ENCODE measurements at places on chromosomes 11 and 22.
A peak's percentile ranks its signal among the peaks of the same experiment; 100 is the strongest.

DNA sequence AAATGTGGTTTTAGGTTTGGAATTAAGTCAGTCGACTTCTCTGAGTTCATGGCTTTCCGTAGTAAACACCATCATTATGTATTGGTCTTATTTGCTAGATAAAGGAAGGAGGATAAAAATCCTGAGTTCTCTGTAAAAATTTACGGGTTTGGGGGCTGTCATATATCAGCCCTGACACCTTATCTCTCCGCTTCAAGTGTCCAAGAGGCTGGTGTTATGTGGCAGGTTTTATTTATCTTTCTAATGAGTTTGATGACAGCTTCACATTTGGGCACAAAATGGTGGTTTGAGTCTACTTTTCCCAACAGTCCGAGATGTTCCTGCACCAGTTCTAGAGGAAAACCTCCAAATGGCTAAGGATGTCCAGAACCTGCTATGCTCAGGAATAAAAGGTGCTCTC is 67.3 kb upstream of the VSTM5 start:
- no peak for DNase-seq

- DNase-seq = no peak
Observed at GRCh38 chr22:19057539-19057938, 64.7 kb downstream of the DGCR2 start.

DNA sequence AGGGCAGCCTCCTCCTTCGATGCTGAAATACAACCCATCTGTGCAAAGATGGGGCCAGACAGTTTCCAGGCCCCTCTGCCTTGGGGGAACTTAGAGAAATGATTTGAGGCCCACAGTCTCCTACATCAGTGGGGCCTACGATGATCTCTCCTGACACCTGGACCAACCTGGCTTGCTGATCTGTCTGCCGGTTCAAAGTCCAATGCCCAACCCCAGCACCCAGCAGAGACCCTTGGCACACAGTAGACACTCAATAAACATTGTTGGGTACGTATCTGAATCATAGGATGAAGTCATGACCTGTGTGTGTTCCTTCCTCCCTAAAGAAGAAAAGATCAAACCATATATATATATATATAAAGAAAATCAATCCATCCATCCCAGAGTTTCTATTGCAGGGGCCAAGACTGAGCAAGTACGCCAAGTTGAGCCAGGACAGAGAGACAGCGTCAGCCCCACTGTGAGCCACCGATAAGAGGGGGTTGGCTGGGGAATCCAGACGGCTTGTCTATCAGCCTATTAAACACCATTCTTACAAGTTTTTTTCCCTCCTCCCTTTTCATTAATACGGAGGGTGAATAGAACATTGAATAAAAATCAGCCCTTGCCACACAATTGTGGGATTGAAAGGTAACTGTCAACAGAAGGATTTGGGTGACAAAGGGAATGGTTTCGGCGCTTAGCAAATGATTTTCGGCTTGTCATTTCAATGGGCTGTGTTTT is 244.1 kb downstream of the MN1 start:
- DNase-seq = no peak

DNA sequence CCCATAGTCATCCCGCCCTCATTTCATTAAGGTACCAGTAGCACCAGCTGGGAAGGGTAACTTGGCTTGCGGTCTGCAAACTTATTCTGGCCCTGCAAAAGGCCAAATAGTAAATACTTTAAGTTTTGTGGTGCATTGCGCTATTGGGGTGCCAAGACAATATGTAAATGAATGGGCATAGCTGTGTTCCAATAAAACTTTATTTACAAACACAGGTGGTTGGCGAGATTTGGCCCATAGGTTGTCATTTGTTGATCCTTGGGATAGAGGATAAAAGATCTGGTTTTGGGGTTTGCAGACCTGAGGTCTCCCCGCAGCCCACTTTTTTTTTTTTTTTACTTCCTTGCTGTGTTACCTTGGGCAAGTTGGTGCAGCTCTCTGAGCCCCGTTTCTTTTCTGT is 127.4 kb downstream of the MIAT start:
- no peak for DNase-seq

DNA sequence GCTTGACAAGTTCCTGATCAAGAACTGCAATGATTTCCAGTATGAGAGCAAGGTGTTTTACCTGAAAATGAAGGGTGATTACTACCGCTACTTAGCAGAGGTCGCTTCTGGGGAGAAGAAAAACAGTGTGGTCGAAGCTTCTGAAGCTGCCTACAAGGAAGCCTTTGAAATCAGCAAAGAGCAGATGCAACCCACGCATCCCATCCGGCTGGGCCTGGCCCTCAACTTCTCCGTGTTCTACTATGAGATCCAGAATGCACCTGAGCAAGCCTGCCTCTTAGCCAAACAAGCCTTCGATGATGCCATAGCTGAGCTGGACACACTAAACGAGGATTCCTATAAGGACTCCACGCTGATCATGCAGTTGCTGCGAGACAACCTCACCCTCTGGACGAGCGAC is 12.0 kb downstream of the YWHAH start:
- no peak for DNase-seq

GRCh38 chr11:77515483-77515882 is 41.6 kb upstream of the PAK1 start:
- no peak for DNase-seq

- no peak for DNase-seq
Observed at GRCh38 chr11:2267851-2268728, 2.3 kb downstream of the ASCL2 start.

GRCh38 chr11:67267188-67268080 is 1.2 kb downstream of the GRK2 start:
- no peak for DNase-seq

- no peak for DNase-seq
Observed at GRCh38 chr11:90355200-90355599, 132.4 kb upstream of the CHORDC1 start.

- peak; percentile 15 for DNase-seq
Observed at GRCh38 chr11:112961146-112961668, at the start of gene NCAM1. TSS of gene NCAM1 (plus strand) at chr11:112961420.

DNA sequence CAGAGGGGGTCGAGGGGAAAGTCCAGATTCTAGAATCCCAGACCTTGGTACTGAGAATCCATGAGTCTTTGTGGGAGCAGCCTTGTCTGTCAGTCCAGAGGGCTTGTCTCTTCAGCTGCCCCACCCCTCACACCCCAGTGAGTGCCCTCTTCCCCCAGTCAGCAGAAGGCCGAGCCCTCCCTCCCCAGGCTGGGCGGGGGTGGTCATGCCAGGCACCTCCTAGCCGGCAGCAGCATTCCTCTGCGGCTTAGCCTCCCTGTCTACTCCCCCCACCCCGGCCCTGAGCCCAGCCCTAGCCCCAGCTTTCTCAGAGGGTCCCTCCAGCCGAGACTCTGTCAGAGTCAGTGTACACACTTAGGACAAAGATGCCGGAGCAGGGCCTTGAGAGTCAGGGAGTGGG is 4.6 kb downstream of the SOX10 start:
- DNase-seq = no peak

DNA sequence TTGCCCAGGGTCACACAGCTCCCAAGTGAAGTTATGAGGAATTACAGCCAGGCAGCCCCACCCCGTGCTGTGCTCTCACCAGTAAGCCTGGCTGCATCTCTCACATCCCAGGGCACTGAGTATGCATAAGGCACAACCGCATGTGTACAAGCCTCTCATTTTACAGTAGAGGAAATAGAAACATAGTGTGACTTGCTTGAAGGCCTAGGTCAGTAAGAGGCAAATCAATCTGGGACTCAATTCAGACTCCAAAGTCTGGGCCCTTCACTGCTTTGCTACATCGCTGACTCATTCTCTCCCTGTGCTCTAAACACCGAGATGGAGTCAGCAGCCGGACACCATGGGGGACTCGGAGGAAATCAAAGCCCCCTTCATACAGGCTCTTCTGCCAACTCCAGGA is 7.9 kb downstream of the ABTB2 start:
- DNase-seq = no peak

- DNase-seq = peak; percentile 42
Observed at GRCh38 chr11:120172054-120172911, 34.4 kb upstream of the TRIM29 start.

DNA sequence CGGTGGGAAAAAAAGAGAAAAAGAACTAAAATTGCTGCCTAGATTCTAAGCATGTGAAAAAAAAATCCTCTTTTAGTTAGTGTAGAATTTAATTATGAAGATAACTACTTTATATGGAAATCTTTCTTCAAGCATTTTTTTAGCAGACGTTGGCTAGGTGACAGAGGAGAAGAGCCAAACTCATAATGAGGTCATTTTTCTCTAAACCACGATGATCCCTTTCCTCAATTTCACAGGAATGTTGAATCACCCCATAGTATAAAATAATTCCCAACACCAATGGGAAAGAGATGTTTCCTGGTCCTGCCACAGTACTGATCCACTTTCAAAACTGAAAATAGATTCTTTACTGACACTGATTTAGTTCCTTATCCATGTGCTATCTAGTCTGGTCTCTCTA is 319.8 kb downstream of the DLG2 start:
- no peak for DNase-seq

DNA sequence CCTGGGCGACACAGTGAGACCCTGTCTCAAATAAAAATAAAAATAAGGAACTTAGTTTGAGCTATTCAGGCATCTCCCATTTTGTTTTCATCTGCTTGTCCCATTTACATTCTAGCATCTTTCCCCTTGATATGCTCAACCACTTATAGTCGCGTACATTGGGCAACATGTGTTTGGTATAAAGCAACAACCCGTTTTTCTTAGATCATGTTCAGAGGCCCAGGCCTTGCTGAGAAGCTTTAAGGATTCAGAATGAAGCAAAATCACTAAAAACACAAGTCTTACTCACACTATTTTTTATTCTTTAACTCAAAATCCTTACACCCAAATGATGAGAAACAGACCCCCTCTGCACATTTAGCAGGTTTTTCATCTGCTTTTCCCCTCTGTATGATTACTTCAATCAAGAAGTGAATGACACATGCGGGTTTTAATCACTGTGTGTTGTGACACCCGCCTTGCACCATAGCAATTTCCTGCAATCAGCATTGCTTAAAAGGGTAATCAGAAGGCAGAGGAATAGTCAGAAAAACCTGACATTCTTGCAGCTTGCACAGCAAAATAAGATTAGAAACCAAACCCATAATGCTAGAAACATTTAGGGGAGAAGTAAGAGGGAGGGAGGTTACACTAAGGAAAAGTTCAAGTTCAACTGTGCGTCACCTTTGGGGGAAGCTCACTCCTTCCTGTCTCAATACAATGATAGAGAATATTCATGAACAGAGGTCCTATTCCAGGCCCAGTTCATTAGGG is 25.9 kb downstream of the ALG9 start:
- DNase-seq = no peak

DNA sequence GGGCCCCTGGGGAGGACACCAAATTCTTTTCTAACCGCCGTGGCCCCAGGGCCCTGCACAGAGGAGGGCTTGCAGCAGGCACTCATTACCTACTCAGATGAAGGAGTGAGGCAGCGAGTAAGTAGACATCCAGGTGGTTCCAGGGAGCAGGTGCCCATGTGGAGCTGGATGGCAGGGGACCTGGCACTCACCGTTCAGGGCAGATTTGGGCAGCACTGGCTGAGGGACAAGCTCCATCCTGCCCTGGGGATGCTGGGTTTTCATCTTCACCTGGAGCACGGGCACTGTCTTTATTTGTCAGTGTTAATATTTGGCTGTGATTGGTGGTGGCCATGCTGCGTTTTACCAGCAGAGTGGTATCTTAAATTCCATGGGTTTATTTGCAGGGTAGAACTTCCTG is 1182.7 kb downstream of the BRD1 start:
- no peak for DNase-seq

DNA sequence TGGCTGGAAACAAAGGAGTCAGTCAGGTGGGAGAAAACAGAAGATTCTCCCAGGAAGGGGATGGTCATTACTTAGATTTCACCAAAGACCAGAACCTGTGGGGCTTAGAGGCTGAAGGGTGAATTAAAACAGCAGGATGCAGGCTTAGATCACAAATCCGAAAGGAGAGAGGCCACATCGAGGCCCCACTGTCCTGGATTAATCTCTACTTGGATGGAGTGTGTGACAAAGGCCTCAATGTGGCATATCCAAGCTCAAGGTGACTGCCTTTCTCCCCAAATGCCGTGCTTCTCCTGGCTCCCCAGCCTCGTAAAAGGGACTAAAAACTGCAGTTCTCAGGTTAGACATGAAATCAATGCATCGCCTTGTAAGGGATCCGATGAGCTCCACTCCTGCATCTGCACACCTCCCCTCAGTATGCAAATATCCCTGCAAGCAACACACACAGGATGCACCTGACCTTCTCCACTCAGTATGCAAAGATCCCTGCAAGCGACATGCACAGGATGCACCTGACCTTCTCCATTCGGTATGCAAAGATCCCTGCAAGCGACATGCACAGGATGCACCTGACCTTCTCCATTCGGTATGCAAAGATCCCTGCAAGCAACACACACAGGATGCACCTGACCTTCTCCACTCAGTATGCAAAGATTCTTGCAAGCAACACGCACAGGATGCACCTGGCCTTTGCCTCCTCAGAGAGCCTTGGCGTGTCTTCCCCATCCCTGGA is 447.4 kb downstream of the BRD1 start:
- DNase-seq = no peak

DNA sequence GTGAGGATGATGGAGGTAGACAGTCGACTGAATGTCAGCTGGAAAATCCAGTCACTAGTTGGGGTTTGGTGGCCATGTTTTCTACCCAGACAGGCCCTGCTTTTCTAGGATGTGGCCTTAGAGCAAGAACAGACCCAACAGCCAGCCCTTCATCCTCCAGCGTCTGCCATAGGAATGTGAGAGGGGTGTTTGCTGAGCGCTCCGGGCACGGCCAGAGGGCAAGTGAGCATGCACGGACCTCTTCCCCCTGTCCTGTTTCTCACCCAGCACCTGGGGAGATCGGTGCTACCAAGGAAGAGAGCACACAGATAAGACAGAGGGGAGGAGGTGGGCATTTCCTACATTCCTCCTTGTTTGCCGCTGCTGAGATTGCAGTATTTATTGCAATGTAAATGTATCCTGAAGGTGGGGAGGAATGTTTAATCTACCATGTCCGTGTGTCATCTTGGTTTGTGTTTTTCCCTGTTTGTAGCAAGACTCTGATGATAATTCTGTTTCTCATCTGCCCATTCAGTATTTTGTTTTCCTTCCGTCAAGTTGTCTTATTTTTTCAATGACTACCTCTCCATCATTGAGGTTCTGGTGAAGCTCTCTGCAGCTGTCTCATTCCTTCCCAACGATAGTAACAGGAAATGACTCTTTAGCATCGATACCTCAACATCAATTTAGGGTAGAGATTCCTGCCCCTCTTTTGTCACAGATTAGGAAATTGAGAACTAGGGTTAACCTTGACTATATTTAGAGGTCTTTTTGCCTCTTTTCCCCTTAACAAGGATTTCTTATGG is 4.9 kb upstream of the ATF4 start:
- no peak for DNase-seq
